Activated CD8-positive, alpha-beta memory T cell treated with anti-CD3 and anti-CD28 coated beads for 48 hours (primary cell): ENCODE measurements at places on chromosomes 13 and 19.

DNA sequence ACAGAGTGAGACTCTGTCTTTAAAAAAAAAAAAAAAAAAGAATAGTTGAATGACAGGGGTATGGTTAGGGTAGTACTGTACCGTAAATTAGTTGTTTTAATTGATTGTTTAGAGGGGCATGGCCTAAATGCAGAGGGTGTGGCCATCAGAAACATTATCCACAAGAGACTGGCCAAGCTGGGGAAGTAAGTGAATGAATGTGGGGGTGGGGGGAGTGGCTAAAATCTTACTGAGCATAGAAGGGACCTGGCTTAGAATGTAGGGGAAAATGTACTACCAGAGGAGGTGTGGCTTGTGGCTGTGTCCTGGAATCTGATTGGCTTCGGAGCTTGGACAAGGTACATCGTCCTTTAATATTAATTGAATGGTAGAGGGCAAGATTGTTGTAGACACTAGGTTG, 3.8 kb downstream of the BCL2L12 start:
- DNase-seq: no peak

DNA sequence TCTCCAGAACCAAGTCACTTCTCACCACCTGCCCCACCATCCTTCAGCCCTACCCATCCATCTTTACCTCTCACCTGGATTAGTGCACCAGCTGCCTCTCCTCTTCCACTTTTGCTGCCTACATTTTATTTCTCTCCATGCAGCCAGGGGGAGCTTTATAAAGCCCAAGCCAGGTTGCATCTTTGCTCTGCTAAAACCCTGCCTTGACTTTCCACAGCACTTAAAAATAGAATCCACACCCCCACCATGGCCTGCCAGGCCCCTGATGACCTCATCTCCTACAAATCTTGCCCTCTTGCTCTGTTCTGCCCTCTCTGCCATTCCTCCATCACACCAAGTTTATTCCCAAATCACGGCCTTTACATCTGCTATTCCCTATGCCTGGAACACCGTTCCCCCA, 1.8 kb downstream of the HOOK2 start:
- DNase-seq: no peak

DNA sequence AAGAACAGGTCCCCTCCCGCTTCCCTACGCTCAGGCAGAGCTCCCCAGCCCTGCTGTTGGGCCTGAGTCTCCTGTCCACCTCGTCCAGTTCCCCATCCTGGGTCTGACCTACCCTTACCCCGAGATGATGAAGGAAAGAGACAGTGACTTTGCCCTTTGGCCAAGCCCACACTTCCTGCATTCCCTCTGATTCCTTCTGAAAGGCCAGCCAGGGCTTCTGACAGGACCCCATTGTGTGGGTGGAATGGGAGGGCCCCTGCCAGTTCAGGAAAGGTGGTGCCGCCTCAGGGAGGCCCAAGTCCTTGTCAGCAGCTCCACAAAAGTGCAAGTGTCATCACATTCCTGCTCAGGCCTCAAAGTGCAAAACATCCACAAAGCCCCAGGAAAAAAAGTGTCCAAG, 177.8 kb downstream of the PAN3 start:
- DNase-seq: no peak

GRCh38 chr19:16327911-16328823, 3.5 kb downstream of the KLF2 start:
- no peak for DNase-seq

- no peak for DNase-seq
Measured at GRCh38 chr13:23963184-23963931, 66.1 kb upstream of the C1QTNF9B start.

DNA sequence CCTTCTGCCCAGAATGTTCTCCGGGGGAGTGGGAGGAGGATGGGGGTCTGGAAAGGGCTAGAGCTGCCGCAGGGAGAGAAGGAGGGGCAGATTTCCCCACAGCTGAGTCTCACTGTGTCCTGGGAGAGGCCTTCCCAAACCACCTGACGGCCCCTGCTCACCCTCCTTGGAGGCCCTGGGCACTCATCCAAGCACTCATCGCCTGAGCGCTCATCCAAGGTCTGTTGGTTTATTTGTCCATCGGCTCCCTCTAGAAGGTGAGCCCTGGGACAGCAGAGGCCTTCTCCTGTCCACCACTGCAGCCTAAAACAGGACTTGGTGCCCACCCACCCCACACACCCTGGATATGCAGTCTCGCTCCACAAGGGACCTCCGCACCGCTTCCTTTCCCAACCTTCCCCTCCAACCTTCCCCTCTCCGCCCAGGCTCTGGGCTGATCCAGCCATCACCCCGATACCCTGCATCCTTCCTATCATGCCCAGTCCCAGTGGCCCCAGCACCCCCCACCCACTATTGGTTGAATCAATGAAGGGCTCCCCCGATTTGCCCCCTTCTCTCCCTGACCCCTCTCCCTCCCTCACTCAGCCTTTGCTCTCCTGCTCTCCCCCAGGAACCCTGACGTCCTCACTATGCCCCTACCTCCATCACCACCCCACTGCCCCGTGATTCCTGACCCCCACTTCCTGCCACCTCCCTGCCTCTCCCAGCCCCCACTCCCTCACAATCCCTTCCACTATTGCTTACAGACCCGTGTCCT, 1.7 kb downstream of the UBXN6 start:
- no peak for DNase-seq

- no peak for DNase-seq
Measured at GRCh38 chr13:89568276-89568675, 1779.2 kb upstream of the MIR17HG start.

DNA sequence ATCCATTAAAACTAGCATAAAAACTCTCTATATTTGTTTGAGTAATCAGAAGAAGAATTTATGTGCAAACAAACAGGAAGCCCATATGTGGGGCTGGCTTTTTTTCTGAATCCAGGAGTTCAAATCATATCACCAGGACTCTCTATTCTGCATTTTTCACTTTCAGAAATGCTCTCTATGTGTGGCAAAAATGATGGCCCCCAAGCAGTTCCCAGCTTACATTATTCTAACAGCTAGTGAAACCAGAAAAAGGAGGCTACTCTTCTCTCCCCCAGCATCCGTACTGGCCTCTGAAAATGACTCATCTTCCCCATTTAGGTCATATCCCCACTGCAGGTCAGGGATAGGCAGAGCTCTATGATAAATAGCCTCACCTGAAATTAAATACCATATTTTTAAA, 20.4 kb downstream of the RBM26 start:
- no peak for DNase-seq

GRCh38 chr13:35252536-35253205, 223.8 kb downstream of the MAB21L1 start:
- no peak for DNase-seq

DNA sequence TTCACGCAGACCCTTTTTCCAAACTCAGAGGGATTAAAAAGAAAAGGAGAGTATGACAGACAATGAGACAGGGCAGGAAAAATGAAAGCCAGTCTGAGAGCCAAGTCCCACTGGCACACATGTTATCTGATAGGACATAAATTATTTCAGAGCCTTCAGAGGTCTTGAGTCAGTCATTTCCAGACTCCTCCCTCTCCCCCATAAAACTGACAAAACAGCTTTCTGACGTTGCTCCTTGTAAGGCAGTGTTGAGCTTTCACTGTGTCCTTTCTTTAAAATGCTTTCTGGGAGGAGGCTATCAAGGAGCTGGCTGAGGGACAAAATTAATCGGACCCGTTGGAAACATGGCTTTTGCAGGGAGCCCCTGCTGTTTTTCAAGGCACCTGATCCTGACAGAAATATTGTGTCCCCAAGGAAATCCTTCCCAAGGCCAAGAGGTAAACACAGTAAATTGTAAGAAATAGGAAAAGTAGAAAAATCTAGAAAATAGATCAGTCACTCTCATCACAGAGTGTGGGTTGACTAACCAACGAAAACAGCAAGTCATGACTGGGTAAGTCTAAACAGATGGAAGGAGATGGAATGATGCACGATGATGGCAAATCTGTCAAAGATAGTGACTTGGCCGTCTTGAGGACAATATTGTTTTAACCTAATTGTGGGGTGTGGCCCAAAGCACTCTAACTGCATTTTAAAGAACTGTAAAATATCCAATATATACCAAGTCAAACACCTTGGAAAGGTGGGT, 89.7 kb downstream of the DCT start:
- no peak for DNase-seq

DNA sequence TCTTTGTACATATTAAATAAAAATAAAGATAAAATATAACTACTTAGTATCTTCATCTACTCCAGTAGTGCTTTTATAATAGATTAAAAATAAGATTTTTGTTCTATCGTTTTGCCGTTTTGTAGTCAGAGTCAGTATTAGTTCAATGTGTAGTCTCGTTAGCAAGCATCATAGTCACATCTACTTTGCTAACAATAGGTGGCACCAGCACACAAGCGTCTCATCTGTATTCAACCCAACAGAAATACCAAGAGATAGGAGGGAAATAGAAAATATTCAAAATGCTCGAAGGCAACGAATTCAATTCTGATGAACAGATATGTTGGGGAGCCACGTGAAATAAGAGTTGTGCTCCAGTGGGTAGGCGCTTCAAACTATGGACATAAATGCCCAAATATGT, 21.4 kb upstream of the MICU2 start:
- DNase-seq: no peak

DNA sequence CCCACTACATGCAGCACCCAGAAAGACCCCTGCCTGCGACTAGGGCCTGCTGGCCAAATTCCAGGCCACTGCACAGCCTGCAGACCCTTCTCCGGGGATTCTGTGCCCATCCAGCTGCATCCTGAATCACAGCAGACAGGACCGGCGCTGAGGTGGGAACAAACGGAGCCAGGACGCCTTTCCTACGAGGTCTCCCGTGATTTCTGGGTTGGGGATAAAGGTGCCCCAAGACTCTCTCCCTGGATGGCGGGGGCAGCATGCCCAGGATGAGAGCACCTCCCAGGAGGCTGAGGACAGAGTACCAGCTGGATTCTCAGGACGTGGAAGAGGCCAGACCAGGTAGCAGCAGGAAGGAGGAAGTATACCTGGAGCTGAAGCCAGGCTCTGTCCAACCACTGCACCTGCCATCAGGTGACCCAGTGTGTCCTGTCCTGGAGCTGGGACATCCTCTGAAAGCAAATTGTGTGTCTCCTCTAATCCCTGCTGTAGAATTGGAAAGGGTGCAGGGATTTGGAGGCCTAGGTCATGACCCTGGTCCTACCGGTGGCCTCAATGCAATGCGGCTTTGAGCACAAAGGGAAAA, 3.4 kb upstream of the FUT5 start:
- DNase-seq: no peak

DNA sequence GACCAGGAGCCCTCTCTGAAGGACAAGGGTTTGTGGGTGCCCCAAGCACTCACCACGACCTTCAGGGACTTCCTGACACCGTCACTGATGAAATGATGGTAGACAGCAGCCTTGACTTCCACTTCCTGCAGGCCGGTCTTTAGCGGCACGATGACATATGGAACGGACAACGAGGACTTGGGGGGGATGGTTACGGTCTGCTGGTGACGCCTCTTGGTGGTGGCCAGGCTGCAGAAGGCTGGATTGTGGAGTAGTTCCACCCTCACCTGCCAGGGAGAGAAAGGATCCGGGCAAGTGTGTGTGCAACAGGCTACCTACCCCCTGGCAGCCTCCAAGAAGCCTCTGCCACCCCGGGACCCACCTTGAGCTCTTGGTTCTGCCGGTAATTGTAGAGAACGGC, 23.2 kb downstream of the C3 start:
- DNase-seq: no peak

- DNase-seq: no peak
Measured at GRCh38 chr13:61700181-61700580, 284.5 kb upstream of the PCDH20 start.

GRCh38 chr13:35484384-35484783, 7.9 kb upstream of the MAB21L1 start:
- no peak for DNase-seq

- DNase-seq: no peak
Measured at GRCh38 chr19:18320865-18321733, 1.8 kb downstream of the LSM4 start.

DNA sequence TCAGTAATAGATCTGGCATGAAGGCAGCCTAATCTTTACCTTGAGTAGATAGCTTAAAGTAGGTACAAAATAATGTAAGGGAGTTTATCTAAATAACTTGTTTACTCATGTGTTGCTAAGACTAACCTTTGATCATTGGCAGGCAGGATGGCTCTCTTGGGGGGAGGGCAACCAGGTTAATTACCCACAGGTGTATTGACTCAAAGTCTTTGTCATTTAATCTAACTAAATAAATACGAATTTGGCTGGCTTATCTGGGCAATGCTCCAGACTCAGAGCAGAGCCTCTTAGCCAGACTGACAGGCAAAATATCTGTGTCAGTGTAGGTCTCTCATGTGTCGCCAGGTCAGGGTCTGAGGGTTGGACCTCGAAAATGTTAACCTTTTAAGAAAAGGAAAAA, 283.4 kb upstream of the KLHL1 start:
- no peak for DNase-seq

DNA sequence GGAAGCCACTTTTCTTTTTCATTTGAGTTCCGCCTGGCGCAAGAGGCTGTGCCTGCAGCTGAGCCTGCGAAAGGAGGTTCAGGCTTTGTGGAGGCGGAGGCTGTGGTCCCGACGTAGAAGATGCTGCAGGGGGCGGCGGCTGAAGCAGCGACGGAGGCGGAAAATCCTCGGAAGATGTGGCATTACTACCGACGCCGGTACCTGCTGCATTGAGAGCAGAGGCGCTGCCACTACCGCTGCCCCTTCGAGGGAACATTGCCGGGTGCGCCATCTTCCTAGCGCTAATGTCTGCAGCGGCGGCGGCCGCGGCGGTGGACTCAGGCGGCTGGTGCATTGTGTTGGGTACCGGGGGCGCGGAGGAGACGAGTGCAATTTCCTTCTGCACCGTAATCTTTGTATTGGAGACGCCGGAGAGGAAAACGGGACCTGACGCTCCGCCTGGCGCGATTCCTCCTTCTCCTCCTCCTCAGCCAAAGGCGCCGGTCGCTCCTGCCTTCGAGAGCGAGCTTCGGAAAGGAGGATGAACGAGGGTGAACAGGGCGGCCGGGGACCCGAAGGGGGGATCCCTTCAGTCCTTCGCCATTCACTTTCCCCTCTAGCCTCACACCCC, at the start of gene TSC22D1:
Gene TSC22D1, minus strand, starts transcription at position 590 of the 610 bp plus-strand sequence. Its CDS starts 256 bp downstream, at position 334.
- no peak for DNase-seq

GRCh38 chr13:100389617-100390016, 199.0 kb downstream of the GGACT start:
- DNase-seq: no peak

GRCh38 chr19:39038098-39038497, 5.7 kb upstream of the FBXO27 start:
- DNase-seq: no peak

- no peak for DNase-seq
Measured at GRCh38 chr13:74003374-74003773, 130.8 kb downstream of the KLF12 start.

DNA sequence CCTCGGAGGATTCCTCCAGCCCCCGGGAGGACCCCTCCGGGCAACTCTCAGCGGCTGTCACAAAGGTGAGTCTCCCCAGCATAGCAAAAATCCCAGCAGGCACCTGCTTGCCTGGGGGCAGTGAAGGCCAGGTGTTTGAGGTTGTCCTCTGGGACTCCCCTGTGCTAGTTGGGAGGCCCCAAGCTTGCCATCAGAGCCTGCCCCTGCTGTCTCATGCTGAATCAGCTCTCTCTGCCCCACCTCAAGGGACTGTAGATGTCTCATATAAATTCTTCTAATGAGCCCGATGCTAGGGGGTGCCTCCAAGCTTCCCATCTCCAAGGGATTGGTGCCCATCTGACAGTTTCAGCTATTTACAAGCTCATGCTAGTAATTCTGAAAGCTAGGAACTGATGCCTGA, 53.6 kb downstream of the NWD1 start:
- no peak for DNase-seq
